ENCODE measurements at places on chromosomes 7 and 10.

- no peak for DNase-seq
These were observed 12.8 kb downstream of the HKDC1 start for GRCh38 chr10:69232736-69233480.

DNA sequence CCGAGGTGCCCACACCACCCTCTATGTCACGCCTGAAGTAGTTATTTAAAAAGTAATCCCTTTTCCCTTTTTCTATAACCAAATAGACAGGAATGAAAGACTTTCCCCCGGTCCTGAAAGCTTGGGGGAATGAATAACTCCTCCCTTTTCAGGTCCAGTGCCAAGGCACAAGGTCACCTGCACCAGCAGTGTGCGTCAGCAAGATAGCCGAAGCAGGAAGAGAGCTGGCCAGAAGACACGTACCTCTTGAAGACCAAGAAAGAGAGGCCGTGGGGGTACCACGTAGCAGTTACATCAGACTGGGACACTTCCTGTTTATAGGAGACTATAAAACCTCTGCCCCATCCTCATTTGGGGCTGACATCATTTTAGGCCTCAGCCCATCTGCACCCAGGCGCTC lies 10.7 kb upstream of the AKR1B1 start:
- no peak for DNase-seq

DNA sequence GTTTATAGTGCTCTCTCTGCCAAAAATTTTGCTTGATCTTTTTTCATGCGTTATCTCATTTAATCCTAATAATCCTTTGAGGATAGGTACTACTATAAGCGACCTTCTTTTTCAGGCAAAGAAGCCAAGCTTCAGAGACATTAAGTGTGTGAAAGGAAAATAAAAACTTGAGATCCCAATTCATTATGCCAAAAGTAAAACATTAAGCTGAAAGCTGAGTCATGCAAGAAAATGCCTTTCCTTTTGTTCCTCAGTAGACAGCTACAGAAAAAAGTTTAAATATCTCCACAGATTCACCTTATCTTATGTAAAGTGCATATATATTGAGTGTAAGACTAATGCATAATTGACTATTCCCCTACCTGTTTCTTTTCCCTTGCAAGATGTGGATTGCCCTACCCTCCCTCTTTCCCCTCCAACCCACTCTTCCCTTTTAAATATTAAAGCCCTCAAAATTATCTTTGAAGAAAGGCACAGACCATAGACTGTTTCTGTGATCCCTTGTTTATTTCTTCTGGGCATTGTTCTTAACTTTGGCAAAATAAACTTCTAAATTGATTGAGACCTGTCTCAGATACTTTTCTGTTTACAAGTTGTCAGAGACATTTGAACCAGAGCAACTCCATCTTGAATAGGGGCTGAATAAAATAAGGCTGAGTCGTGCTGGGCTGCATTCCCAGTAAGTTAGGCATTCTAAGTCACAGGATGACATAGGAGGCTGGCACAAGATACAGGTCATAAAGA lies 1139.9 kb upstream of the LRRN3 start:
- no peak for DNase-seq

DNA sequence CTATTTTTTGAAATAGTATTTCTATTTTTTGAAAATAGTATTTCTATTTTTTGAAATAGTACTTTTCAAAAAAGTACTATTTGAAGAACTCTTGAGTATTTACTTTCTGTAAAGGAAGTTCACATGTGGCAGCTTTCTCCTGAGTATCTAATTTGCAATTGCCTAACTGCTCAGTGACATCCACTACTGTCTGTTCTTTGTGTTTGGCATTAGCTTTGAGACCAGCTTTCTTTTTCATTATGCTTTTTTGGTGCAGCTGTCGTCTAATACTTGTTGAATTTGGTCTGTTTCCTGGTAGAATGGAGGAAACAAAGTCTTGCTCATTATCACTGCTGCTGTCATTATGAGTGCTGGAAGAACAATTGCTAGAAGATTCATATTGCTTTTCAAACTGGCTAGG lies 99.1 kb downstream of the BMPR1A start:
- no peak for DNase-seq

- DNase-seq: no peak
These were observed 158.9 kb downstream of the EGFR start for GRCh38 chr7:55177589-55178261.

DNA sequence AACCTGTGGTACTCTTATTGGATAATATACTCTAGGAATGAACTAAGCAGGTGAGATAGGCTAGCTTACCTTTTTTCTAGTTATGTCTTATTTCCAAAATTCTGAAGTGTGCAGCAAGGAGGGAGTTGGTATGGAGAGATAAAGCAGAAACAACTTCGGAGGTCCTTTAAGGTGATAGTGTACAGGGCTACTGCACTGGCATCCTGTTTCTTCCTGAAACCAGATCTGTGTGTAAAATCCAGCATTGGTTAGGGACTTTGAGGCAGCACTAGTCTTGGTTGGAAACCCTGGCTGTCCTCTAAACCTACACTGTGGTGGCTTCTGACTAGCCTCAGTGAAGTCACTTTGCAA lies 66.9 kb upstream of the STRIP2 start:
- no peak for DNase-seq

GRCh38 chr10:11012421-11013295 lies 5.0 kb upstream of the CELF2 start:
- no peak for DNase-seq

DNA sequence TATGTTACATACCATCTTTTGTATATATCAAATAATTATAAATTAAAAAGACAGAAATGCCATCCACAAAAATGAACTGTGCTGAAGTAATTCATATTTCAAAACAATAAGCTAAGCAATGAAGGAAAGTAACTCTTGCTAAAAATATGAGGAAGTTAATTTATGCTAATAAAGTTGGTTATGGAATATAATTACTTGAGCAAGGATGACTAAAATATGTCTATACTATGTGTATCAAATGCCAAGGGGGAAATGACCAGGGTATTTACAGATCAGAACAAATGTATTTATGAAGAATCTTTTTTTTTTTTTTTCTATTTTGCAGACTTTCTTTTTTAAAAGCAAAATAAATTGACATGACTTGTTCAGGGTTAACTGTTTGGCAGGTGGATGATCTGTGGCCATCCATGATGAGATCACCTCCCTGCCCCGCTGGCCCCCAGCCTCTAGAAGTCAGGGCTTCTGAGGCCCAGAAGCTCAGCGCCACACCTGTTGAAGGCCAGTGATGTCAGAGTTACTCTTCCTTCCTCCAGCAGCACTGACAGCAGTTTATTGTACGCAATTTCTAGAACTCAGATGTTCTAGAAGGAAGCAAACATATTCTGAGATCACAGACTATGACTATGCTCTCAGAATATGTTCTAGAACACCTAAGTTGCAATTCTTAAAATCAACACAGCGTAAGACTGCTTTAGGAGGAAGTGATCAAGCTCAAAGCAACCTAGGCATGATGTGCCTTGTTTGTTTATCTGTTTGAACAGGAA lies 196.1 kb upstream of the KLF14 start:
- DNase-seq: no peak

DNA sequence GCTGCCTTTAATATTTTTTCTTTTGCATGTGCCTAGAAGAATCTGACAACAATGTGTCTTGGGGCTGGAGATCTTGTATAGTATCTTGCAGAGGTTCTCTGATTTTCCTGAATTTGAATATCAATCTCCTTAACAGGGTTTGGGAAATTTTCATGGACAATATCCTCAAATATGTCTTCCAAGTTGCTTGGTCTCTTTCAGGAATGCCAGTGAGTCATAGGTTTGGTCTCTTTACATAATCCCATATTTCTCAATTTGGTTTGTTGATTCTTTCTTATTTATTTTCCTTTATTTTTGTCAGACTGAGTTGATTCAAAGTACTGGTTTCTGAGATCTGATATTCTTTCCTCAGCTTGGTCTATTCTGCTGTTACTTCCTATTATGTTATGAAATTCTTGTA lies 208.7 kb upstream of the GLI3 start:
- no peak for DNase-seq

GRCh38 chr7:148395352-148395811 lies 195.2 kb upstream of the C7orf33 start:
- no peak for DNase-seq

- DNase-seq: no peak
These were observed 9.8 kb upstream of the CYP2C18 start for GRCh38 chr10:94673614-94674321.

GRCh38 chr10:71756311-71757191 lies 16.8 kb downstream of the VSIR start:
- DNase-seq: no peak

DNA sequence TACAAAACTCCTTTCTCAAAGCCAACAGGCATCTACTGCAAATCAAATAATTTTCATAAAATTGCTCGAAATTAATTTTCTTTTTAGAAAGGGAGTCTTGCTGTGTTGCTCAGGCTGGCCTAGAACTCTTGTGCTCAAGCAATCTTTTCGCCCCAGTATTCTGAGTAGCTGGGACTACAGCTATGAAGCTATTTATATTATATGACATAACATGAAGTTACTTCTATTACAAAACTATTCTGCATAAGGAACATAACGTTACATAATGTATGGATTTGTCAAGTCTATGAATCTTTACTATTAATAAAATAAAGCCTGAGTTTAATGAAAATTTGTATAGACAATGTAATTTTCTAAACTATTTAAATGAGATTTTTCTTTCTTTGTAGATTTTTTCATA lies 415.0 kb downstream of the PARD3 start:
- DNase-seq: no peak

- peak; percentile 17 for DNase-seq
These were observed 767.7 kb downstream of the TYW1 start for GRCh38 chr7:67764289-67764688.

- DNase-seq: peak; percentile 77
These were observed 476 bp upstream of the RET start for GRCh38 chr10:43076311-43076875.

GRCh38 chr10:77807706-77808105 lies 118.8 kb downstream of the DLG5 start:
- DNase-seq: no peak

DNA sequence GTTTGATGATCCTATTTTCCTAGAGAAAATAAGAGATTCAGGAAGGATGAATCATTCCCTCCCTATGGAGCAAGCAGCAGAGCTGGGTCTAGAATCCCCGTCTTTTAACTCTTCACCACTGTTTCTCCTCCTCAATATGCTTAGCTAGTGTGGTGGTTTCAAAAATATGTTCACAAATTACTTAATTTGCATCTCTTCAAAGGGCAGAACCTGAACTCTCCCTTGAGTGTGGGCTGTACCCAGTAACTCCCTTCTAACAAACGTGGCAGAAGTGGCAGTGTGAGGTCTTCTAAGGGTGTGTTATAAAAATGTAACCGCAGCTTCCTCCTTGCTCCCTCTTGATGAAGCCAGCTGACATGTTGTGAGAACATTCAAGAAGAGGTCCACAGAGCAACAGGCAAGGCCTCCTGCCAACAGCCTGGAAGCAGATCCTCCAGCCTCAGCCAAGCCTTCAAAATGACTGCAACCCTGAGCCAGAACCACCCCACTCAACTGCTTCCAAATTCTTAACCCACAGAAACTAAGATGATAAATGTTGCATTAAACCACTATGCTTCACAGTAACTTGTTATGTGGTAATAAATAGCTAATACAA lies 36.6 kb downstream of the SRPK2 start:
- DNase-seq: no peak

GRCh38 chr10:23046027-23046426 lies 49.4 kb upstream of the MSRB2 start:
- DNase-seq: no peak

GRCh38 chr7:94642838-94643653 lies 12.9 kb downstream of the SGCE start:
- DNase-seq: no peak

- DNase-seq: no peak
These were observed 56.6 kb downstream of the THSD7A start for GRCh38 chr7:11775401-11775800.

DNA sequence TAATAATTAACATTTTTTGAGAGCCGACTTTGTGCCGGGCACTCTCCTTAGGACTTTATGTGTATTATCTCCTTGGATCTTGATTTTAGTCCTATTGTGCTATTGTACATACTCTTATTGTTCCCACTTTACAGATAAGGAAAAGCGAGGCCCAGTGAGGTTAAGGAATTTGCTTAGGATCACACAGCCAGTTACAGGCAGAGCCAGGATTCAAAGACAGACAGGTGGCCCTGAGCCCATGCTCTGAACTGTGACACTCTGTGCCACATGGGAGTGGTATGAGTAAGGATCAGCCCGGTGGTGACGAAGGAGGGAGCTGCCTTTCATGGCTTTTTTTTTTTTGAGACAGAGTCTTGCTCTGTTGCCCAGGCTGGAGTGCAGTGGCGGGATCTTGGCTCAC lies 15.8 kb upstream of the GNA12 start:
- DNase-seq: no peak

- DNase-seq: no peak
These were observed 19.4 kb upstream of the SGCE start for GRCh38 chr7:94675356-94675755.

DNA sequence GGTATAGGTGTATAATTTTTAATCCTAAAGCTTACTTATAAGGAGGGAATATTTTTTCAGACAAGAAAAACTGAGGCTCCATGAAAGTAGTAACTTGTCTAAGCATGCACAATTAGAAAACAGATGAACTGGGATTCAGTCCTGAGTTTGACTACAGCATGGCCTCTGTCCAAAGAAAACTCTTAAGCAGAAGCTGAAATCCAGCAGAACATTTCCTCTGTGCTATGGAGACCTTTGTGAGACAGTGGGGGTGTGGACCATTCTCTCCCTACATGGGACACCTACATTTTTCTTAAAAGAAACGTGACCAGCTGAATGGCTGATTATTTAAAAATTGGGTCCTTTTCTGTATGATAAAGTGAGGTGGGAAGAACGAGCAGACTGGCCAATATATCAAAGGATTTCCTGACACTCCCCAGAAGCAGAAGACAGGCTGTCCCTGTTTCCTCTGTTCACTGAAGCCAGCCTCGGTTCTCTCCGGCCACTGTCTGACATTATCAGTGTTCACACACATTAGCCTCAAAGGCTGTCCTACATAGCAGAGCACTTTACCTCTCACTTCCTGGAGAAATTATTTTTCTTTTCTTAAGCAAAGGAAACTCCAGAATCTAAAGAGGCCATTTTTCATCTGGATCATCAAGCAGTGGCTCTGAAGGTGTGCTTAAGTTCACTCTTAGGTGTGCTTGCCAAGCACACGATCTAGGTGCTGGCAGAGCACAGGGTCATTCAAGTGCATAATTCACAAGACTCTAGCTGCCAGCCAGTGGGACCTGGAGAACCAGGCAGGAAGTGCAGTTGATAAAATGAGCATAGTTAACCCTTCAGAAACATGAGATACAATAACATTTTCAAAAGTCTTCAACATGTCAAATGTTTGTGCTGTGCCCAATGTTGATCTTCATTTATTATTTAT lies 40.4 kb upstream of the KIAA1217 start:
- DNase-seq: peak; percentile 43

Data from retina (tissue), 1 donor.